ENCODE measurements at places on chromosomes 16 and 17.

GRCh38 chr17:50909765-50910605 lies 43.8 kb upstream of the TOB1 start:
- peak; percentile 47 for DNase-seq

DNA sequence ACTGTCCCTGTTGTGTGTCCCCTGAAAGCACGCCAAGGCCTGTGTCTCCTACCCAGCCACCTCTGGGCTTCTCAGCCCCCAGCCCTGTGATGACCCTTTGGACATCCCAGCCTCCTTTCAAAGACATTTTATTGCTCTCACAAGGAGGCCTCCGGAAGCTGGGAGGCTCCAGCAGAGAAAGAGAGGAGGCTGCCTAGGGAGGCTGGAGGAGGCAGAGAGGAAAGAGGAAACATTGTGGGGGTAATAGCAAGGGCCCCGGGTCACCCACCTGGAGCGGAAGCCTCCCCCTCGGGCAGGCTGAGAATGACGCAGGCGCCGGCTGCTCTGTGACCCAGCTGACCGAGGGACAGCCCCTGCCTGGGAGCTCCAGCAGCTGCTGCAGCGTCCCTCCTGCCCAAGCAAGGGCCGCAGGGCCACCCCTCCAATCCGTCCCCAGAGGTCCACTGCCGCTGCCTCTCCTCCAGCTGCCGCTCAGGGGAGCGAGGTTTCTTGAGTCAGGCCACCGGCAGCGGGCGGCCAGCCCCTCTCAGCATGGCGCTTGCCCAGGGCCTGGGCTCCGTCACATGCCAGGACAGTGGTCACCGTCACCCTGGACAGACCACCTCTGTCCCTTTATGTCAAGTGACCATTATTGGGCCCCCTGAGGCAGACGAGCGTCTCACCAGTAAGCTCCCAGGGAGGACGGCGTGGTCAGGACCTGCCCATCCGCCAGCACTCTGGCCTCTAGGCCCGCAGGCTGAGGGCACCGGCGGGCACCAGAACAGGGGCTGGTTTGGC lies 29.3 kb downstream of the ACTG1 start:
- DNase-seq = no peak

DNA sequence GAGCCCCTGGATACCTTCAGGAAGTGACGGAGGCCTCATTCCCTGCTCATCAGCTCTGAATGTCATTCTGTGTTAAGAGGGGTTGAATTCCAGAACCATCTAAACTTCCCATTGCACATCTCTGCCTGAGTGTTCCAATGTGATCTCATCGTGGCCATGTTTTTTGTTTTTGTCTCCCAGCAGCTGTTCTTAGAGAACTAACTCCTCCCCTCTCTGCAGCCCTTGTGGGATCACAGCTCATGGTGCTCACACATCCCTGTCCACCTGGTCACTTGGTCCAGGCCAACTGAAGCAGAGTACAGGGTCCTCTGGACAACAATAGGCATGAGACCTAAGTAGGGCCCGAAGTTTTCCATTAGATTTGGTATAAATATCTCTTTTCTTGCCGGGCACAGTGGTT lies 6.0 kb upstream of the SYT17 start:
- DNase-seq = no peak

DNA sequence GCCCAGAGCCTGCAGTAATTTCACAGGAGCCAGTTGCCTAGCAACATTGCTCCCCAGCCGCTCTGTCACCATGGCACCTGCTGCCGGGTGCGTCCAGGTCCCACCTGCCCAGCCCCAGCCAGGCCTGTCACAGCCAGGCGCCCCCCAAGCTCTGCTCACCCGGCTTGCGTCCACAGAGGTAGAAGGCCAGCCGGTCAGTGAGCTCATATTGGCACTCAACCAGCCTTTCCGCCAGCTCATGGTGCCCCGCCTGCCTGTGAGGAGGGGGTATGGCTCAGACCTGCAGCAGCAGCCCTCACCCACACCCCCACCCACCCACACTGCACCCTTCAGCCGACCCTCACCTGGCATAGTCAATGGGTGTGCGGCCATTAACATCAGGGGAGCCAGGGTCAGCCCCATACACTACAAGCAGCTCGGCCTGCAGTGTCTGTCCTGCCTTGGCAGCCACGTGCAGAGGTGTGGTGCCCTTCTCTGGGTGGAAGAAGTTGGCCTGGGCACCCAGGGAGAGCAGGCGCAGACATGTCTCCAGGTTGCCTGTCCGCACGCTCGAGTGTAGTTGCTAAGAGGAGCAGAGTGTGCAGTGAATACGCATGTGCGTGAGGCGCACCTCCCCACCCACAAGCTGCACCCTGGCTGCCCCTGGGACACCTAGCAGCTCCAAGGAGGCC lies 7.7 kb downstream of the GIT1 start:
- no peak for DNase-seq

GRCh38 chr16:89801800-89802199 lies 14.6 kb downstream of the FANCA start:
- no peak for DNase-seq

- DNase-seq = no peak
Observed at GRCh38 chr17:14971054-14971453, 294.1 kb downstream of the PMP22 start.
